Heart right ventricle (tissue), 16 donors: ENCODE measurements at places on chromosomes 2 and 18. TPM values are rescaled to one million over a fixed set of nuclear protein-coding genes. Genes with fewer than 3 reads are reported as not detected.
A peak's percentile ranks its signal among the peaks of the same experiment; 100 is the strongest.

GRCh38 chr2:236570081-236570868, 650 bp downstream of the ACKR3 start:
- H3K27ac ChIP-seq: peak overlapping the region; percentile 73
- no peaks in the 10 kb centered on the region for H3K27me3 ChIP-seq
- H3K4me3 ChIP-seq: peak overlapping the region; percentile 38
- no peaks in the 10 kb centered on the region for H3K36me3 ChIP-seq

GRCh38 chr2:226137201-226137811, 662.3 kb downstream of the IRS1 start:
- no peak overlapping the region for H3K27ac ChIP-seq
- no peaks in the 10 kb centered on the region for H3K36me3 ChIP-seq
- no peak for DNase-seq
- no peak overlapping the region for H3K4me3 ChIP-seq
- H3K27me3 ChIP-seq: no peaks in the 10 kb centered on the region
- H3K4me1 ChIP-seq: no peaks in the 10 kb centered on the region

GRCh38 chr18:75016025-75016717, 192.8 kb downstream of the PTGR3 start:
- H3K27me3 ChIP-seq: no peaks in the 10 kb centered on the region
- no peak overlapping the region for H3K4me3 ChIP-seq
- no peak overlapping the region for H3K27ac ChIP-seq
- DNase-seq: no peak
- no peaks in the 10 kb centered on the region for H3K4me1 ChIP-seq

The AKAIN1 gene
- total RNA-seq: not detected
